WTC11 (cell line): ENCODE measurements at places on chromosomes 11 and 22. TPM values are rescaled to one million over a fixed set of nuclear protein-coding genes. Genes with fewer than 3 reads are reported as not detected.

The RASD2 gene
- 2.5 to 3.1 TPM (median 3.0 TPM) in 3 replicates for total RNA-seq

The ANO1 gene
- 4.1 to 5.0 TPM (median 4.7 TPM) in 3 replicates for total RNA-seq

The TRIM66 gene
- total RNA-seq: 5.6 to 8.0 TPM (median 7.8 TPM) in 3 replicates

The TRPM5 gene
- 0.07 to 0.09 TPM in 2 of 3 replicates, not detected in the other for total RNA-seq

The GRAMD1B gene
- 22.1 to 31.5 TPM (median 23.3 TPM) in 3 replicates for total RNA-seq

The CCDC116 gene
- 0.14 to 0.57 TPM (median 0.27 TPM) in 3 replicates for total RNA-seq

The SYTL2 gene
- total RNA-seq: 4.3 to 7.1 TPM (median 6.5 TPM) in 3 replicates

The TH gene
- 0.16 TPM in 1 of 3 replicates, not detected in the others for total RNA-seq

The MYRF gene
- total RNA-seq: 4.9 to 5.9 TPM (median 5.2 TPM) in 3 replicates

The BTBD10 gene
- 18.4 to 19.4 TPM (median 18.6 TPM) in 3 replicates for total RNA-seq

The CLMP gene
- 14.3 to 20.0 TPM (median 18.2 TPM) in 3 replicates for total RNA-seq

The TSSK2 gene
- not detected in 3 replicates for total RNA-seq

The PRRG4 gene
- 0.87 to 1.1 TPM (median 1.1 TPM) in 3 replicates for total RNA-seq

The TTC17 gene
- 69.0 to 74.5 TPM (median 73.5 TPM) in 3 replicates for total RNA-seq

The SLC35C1 gene
- 10.4 to 14.3 TPM (median 12.1 TPM) in 3 replicates for total RNA-seq

The CTSD gene
- total RNA-seq: 194 to 199 TPM (median 198 TPM) in 3 replicates

The DNAJB13 gene
- 0.18 to 0.24 TPM (median 0.21 TPM) in 3 replicates for total RNA-seq

The CCDC157 gene
- 3.8 to 6.5 TPM (median 4.2 TPM) in 3 replicates for total RNA-seq

The SEC14L6 gene
- total RNA-seq: 1.6 to 2.0 TPM (median 1.7 TPM) in 3 replicates

The FAM76B gene
- 30.0 to 32.0 TPM (median 30.0 TPM) in 3 replicates for total RNA-seq

The MS4A3 gene
- not detected in 3 replicates for total RNA-seq

The YAP1 gene
- 88.7 to 101 TPM (median 98.9 TPM) in 3 replicates for total RNA-seq

The VPREB1 gene
- total RNA-seq: not detected in 3 replicates

The TOM1 gene
- 23.5 to 25.7 TPM (median 25.4 TPM) in 3 replicates for total RNA-seq

The NRIP3 gene
- 3.9 to 4.5 TPM (median 4.4 TPM) in 3 replicates for total RNA-seq

The DGCR6L gene
- total RNA-seq: 61.9 to 68.5 TPM (median 63.6 TPM) in 3 replicates

The KRTAP5-2 gene
- total RNA-seq: not detected in 3 replicates

The TBX10 gene
- 0.21 TPM in 1 of 3 replicates, not detected in the others for total RNA-seq

The ARFIP2 gene
- 46.0 to 53.1 TPM (median 46.1 TPM) in 3 replicates for total RNA-seq

The MMP12 gene
- total RNA-seq: not detected in 3 replicates

The CDCA5 gene
- 80.6 to 95.9 TPM (median 86.9 TPM) in 3 replicates for total RNA-seq

The ST14 gene
- total RNA-seq: 27.5 to 33.9 TPM (median 27.8 TPM) in 3 replicates

The CCDC87 gene
- 0.71 to 0.85 TPM (median 0.80 TPM) in 3 replicates for total RNA-seq

The SERPING1 gene
- total RNA-seq: 49.1 to 51.8 TPM (median 50.2 TPM) in 3 replicates

The MUC6 gene
- 0.05 to 0.13 TPM (median 0.07 TPM) in 3 replicates for total RNA-seq

The DDIAS gene
- 21.7 to 28.7 TPM (median 22.0 TPM) in 3 replicates for total RNA-seq

The RAPSN gene
- 0.32 to 0.66 TPM (median 0.34 TPM) in 3 replicates for total RNA-seq

The NOX4 gene
- 0.78 to 1.5 TPM (median 1.1 TPM) in 3 replicates for total RNA-seq

The INPPL1 gene
- 125 to 138 TPM (median 136 TPM) in 3 replicates for total RNA-seq

The MS4A6E gene
- not detected in 3 replicates for total RNA-seq

The SCT gene
- total RNA-seq: 2.3 to 3.3 TPM (median 2.9 TPM) in 3 replicates

The MS4A6A gene
- 0.16 to 0.39 TPM in 2 of 3 replicates, not detected in the other for total RNA-seq

The DENND5A gene
- 65.9 to 69.3 TPM (median 69.1 TPM) in 3 replicates for total RNA-seq
